T-cell (primary cell): ENCODE measurements at places on chromosomes 4 and X.
A peak's percentile ranks its signal among the peaks of the same experiment; 100 is the strongest.

- no peak overlapping the region for H3K27ac ChIP-seq
- H3K4me3 ChIP-seq: no peak overlapping the region
- H3K27me3 ChIP-seq: no peaks in the 10 kb centered on the region
- no peak for DNase-seq
- H3K4me1 ChIP-seq: no peaks in the 10 kb centered on the region
These were observed 99.5 kb upstream of the PCDH7 start for GRCh38 chr4:30620711-30621110.

- no peak overlapping the region for H3K4me3 ChIP-seq
- H3K36me3 ChIP-seq: no peaks in the 10 kb centered on the region
- H3K27ac ChIP-seq: no peak overlapping the region
- H3K27me3 ChIP-seq: no peaks in the 10 kb centered on the region
- DNase-seq: no peak
These were observed 41.5 kb upstream of the DCAF8L2 start for GRCh38 chrX:27548624-27549023.

DNA sequence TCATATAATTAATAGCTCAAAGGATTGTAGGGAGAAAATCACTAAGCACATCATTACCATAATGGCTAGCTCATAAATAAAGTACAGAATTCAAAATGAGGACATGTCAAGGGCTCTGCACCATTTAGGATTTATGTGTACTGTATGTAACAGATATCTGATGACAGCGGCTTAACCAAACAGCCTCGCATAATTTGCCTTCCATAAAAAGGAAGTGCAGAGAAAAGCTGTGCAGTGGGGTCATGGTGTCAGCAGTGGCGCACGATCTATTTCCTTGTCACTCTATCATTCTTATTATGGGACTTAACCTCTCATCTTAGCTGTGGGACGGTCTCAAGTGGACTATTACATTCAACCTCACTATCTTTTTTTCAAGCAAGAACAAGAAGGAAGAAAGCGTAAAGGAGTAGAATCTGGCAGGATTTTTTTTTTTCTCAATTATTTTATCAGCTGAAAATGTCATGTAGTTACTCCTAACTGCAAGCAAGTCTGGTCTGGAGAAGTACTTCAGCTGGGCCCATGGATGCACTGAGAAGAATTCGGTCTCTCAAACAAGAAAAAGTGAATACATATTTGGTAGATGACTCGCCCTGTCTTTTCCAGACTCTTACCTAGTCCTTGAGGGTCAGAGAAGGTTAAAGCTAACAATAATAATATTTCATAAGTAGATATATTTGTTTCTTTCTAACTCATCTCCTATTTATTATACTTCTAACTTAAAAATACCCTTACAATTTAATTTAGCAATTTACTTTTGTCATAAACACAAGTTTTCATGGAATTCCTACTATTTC lies 94.6 kb downstream of the COX18 start:
- H3K36me3 ChIP-seq: no peaks in the 10 kb centered on the region
- no peak overlapping the region for H3K4me3 ChIP-seq
- no peak overlapping the region for H3K27ac ChIP-seq
- H3K4me1 ChIP-seq: no peaks in the 10 kb centered on the region
- no peaks in the 10 kb centered on the region for H3K27me3 ChIP-seq

- no peaks in the 10 kb centered on the region for H3K27me3 ChIP-seq
- no peak overlapping the region for H3K4me3 ChIP-seq
- DNase-seq: peak; percentile 0
- H3K4me1 ChIP-seq: no peaks in the 10 kb centered on the region
These were observed 40.3 kb upstream of the ATXN3L start for GRCh38 chrX:13360146-13360545.

- H3K27ac ChIP-seq: no peak overlapping the region
- H3K27me3 ChIP-seq: no peaks in the 10 kb centered on the region
- no peak for DNase-seq
- no peaks in the 10 kb centered on the region for H3K4me1 ChIP-seq
- H3K36me3 ChIP-seq: no peaks in the 10 kb centered on the region
These were observed 1689.5 kb upstream of the PCDH10 start for GRCh38 chr4:131459430-131460101.

GRCh38 chr4:20253735-20254409 lies 2.2 kb downstream of the SLIT2 start:
- H3K4me1 ChIP-seq: peaks cover 10% of the 10 kb centered on the region
- H3K4me3 ChIP-seq: no peak overlapping the region
- H3K36me3 ChIP-seq: no peaks in the 10 kb centered on the region
- no peak overlapping the region for H3K27ac ChIP-seq
- no peak for DNase-seq

DNA sequence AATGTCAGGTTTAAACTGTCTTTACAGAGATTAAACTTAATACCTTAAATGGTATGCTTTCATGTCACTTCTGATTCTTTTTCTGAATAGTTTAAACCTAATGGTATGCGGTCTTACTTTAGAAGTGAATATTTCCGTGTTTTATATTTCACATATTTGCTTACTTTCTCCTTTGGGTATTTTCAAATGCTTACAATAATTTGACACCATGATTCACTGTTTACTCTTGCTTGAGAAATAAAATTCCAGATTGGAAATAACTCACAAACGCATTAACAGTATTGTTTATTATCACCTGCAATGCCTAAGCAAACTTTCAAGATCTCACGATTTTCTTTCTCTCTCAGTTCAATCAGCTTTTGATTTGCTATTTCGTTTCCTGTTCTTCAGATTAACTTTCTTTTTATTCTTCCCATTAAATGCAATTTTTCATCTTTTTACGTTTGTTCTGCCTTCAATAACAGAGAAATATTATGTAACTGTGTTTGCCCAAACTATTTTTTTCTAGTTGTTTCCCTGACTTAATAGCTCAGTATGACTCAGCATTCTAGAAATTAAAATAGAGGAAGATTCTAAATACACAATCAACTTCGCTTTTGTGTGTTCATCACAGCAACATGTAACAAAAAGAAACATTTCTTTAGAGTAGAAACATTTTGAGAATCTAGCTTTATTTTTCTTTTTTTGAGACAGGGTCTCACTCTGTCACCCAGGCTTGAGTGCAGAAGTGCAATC lies 955.5 kb upstream of the PRKX start:
- DNase-seq: no peak
- no peak overlapping the region for H3K4me3 ChIP-seq
- H3K27me3 ChIP-seq: no peaks in the 10 kb centered on the region
- H3K27ac ChIP-seq: no peak overlapping the region
- H3K36me3 ChIP-seq: no peaks in the 10 kb centered on the region

DNA sequence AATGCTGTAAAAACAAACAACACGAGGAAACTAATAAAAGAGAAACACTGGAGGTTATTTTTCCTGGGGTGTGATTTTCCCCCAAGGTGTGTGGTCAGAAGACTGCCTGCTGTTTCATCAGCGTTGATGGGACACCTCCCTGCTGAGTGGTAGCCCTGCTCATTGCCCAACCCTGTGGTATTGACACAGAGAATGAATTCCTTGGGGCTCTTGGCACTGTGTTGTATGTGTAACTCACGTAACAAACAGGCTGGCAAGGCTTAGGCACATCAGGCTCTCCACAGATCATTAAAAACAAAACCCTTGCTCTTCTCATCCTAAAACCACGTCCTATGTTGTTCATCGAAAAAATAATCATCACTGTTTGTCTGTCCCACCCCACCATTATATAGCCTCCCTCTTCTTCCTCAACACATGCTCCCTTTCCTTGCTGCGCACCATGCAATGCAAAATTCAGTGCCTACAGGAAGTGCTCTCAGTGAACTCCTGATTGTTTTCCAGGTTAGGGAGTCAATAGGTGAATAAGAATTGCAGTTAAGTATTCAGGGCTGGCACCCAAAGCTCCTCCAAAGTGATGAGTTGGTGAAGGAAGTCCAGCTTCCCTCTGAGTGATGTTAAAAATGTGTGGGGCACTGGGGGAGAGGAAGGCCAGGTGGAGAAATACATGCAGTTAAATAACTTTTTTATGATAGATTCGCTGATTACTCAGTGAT lies 11.4 kb upstream of the PUDP start:
- no peak for DNase-seq
- no peak overlapping the region for H3K27ac ChIP-seq
- H3K4me1 ChIP-seq: no peaks in the 10 kb centered on the region
- no peak overlapping the region for H3K4me3 ChIP-seq
- no peaks in the 10 kb centered on the region for H3K27me3 ChIP-seq

- no peak for DNase-seq
- no peaks in the 10 kb centered on the region for H3K27me3 ChIP-seq
- H3K4me3 ChIP-seq: no peak overlapping the region
- no peaks in the 10 kb centered on the region for H3K4me1 ChIP-seq
- no peaks in the 10 kb centered on the region for H3K36me3 ChIP-seq
These were observed 97.5 kb downstream of the TAB3 start for GRCh38 chrX:30791296-30792278.

DNA sequence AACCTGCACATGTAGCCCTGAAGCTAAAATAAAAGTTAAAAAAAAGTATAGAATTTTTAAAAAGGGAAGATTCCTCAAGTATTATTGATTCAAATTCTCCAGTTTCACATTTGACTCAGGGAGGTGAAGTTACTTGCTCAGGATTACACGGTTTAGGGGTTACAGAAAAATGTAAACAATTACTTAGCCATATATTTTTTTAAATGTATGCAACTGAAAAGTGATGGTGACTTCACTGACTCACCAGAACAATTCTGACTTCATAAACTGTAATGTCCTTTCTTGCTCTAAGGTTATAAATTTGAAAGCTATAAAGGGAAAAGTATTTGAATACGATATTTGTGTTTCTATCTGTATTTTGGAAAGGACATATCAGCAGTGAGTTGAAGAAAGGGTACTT lies 371.2 kb downstream of the SPRY1 start:
- H3K4me3 ChIP-seq: no peak overlapping the region
- H3K27ac ChIP-seq: no peak overlapping the region
- no peaks in the 10 kb centered on the region for H3K4me1 ChIP-seq
- H3K36me3 ChIP-seq: no peaks in the 10 kb centered on the region

GRCh38 chrX:50971395-50971794 lies 60.9 kb downstream of the BMP15 start:
- DNase-seq: no peak
- no peaks in the 10 kb centered on the region for H3K4me1 ChIP-seq
- no peak overlapping the region for H3K4me3 ChIP-seq
- no peaks in the 10 kb centered on the region for H3K27me3 ChIP-seq
- H3K27ac ChIP-seq: no peak overlapping the region

DNA sequence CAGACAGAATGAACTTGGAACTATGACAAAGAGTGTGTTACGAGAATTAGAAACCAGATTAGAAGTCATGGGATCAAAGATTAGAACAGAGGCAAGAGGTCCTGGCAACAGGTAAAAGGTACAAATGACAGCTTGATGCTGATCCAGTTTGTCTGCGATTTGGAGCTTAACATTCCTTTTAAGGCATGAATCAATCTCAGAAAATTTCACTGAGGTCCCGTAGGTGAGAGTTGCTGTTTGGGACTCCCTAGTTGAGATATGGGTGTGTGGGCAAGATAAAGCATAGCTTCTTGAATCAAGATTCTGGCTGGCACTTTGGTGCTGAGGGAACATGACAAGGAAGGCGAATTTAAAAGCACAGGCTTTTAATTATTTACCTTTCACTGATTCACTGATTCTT lies 62.6 kb upstream of the ACSL4 start:
- no peaks in the 10 kb centered on the region for H3K4me1 ChIP-seq
- DNase-seq: no peak
- no peak overlapping the region for H3K4me3 ChIP-seq
- no peaks in the 10 kb centered on the region for H3K36me3 ChIP-seq
- no peaks in the 10 kb centered on the region for H3K27me3 ChIP-seq

DNA sequence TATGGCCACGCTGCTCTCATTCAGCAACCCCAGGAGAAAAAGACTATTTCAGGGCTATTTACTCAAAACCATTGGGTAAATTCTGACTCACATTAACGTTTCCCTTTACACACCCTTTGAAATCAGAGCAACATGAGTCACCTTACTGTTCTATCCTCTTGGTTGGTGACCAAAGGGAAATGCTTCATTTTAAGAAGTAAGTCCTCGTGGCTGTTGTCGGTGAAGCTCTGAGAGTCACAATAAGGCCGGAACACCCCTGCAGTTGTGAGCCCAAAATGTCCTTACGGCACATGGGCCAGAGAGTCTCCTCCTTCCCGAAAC lies 56.3 kb upstream of the SPRY1 start:
- no peaks in the 10 kb centered on the region for H3K36me3 ChIP-seq
- H3K27ac ChIP-seq: no peak overlapping the region
- no peak overlapping the region for H3K4me3 ChIP-seq
- no peaks in the 10 kb centered on the region for H3K4me1 ChIP-seq
- DNase-seq: no peak
- no peaks in the 10 kb centered on the region for H3K27me3 ChIP-seq
